ENCODE measurements at places on chromosomes 2 and 18.

DNA sequence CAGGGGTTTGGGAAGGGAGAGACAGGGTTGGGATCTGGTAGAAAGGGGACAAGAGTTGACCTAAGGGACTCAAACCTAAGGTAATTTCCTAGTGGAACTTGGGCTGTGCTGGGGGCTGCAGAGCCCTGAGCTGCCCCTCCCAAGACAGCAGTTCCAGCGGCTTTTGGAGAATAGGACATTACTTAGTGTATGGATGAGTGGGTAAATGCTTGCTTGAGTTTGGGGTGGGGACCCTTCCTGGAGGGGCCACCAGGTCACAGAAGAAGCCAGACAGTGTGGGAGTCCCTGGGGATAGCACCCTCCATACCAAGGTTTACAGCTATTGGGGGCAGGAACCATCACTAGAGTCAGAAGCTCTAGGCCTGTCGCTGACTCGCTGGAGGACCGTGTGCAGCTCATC lies 111.5 kb downstream of the CAPN13 start:
- no peak for DNase-seq

DNA sequence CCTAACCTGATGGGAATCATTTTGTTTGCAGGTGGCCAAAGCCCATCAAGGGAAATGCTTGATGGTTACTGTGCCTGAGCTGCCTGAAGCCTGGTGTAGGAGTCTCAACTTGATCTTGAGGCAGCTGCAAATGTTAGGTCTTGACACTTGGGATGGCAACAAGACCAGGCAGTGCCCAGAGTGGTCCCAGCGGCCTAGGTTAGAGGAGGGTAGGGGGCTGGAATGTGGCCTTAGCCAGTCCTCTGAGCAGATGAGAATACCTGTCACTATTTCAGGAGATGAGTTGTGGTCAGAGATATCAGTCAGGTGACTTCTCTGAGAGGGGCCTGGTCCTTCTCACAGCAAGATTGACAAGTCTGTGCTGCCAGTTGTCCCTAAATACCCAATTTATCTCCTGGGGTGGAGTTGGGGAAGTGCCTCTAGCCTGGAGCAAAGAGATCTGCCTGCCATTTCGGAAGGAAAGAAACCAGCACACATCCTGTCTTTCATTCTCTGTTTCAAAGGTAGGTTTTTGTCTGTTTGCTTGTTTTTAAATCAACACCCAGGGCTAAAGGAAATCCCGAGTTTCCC lies 13.4 kb downstream of the SPTBN1 start:
- DNase-seq, result no peak

GRCh38 chr2:7691961-7692656 lies 774.9 kb downstream of the RNF144A start:
- DNase-seq, result no peak

GRCh38 chr2:235551965-235552364 lies 58.1 kb downstream of the AGAP1 start:
- no peak for DNase-seq

GRCh38 chr2:31446848-31447247 lies 32.3 kb upstream of the XDH start:
- DNase-seq, result no peak

- no peak for DNase-seq
Measured at GRCh38 chr2:207854484-207855440, 85.1 kb upstream of the FZD5 start.

- DNase-seq, result no peak
Measured at GRCh38 chr2:22854588-22854987, 530.4 kb upstream of the KLHL29 start.

GRCh38 chr18:76494231-76495005 lies 624 bp downstream of the ZNF516 start:
- DNase-seq, result peak; percentile 21

DNA sequence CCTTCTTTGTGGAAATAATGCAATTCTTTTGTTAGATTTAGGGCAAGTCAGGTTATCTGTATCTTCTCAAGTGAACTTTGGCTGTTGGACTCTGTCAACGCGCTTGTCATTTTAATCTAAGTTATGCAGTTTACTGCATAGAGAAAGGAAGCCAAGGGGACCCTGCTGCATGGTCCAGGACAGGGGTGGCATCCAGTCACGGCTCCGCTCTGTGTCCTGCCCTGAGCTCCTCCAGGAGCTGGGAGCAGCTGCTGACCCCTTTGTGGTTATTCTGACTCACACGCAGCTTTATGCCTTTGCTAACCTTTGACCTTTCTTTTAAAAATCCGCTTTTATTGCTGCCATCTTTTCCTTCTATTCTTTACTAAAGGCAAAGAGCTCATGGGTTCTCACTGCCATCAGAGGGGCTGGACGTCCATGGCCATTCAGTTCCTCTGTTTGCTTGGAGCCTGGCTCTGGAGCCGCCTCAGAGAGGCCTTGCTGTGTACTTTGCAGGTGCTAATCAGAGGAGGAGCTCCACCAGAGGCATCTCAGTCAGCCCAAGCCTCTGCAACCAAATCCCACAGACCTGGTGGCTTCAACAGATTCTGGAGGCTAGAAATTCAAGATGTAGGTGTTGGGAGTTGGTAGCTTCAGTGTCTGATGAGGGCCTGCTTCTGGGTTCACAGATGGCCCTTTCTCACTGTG lies 39.3 kb downstream of the SNTG2 start:
- DNase-seq, result no peak

DNA sequence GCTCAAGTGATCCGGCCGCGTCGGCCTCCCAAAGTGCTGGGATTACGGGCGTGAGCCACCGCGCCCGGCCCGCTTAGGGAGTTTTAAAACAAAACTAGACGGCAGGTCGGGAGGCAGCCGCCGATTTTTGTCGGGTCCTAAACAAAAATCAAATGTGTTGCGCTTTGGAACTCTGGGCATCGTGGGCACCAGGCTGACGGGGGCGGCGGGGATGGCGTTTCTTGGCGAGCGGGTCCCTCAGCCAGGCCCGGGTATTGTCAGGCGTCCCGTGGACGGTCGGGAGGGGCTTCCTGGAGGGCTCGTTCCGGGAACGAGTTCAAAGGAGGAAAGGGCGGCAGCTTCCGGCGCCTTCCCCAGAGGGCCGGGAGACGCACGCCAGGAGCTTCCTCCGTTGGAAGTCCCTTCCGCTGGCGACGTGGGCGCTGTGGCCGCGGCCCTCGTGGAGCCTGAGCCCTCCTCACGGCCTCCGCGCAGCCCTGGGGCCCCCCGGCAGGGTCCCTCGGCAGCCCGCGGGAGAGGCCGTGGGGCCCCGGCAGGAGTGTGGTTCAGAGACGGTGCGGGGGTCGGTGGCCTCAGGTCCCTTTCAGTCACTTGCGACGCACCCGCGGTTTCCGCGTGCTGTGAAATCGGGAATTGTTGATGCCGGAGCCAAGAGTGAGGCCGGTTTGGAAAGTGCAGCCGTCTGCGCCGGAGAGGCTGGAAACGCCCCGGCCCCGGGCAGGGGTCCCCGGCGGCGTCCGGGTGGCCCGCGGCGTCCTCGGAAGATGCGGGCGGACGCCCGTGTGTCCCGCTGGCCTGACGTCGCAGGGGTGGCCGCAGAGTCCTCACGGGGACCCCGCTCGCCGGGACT lies 59.3 kb downstream of the EMILIN2 start:
- DNase-seq, result no peak

DNA sequence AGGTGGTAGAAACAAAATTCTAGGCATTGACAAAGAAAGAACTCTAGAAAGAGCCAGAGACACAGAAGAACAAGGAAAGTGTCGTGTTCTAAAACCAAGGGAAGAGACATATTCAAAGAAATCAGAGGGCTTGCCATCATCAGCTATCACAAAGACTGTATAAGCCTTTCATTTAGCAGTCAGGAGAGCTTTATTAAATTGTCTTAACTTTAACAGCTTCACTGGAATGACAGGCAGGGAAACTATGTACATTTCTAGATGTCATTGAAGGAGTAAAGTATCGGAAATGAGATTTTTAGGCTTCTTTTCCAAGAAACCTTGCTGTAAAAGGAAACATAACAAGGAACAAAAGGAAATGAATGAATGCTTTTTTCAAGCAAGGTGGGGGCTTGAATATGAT lies 15.8 kb downstream of the KYNU start:
- no peak for DNase-seq

DNA sequence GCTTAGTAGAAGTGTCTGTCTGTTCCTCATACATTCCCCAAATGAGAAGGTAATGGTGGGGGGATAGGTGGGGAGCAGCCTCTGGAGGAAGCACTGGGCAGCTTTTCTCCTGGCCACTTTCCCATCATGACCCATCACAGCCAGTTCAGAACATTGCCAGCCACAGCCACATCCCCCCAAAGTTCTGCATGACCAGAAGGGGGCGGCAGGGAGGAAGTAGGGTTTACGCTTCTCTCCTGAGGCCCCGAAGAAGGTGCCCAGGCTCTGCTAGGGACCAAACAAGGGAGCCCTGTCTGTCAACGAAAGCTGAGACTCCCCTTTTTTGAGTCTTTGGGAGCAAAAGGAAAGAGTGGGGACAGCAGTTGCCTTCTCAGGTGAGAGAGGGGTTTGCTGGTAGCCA lies 7.7 kb downstream of the IGFBP5 start:
- DNase-seq, result no peak

DNA sequence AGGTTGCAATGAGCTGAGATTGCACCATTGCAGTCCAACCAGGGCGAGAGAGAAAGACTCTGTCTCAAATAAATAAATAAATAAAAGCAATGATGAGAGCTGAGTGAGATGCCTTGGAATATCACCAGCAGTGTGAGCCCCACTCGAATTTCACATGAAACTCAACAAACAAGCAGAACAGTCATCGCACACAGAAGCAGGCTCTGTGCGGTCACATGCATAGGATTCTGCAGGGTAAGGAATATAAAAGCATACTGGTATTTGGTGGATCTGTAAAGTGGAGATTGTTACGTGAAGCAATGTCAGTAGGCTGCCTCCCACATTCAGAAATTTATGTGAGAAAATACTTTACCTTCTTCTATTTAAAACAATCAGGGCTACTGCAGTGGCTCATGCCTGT lies 18.0 kb upstream of the AP1S3 start:
- no peak for DNase-seq

DNA sequence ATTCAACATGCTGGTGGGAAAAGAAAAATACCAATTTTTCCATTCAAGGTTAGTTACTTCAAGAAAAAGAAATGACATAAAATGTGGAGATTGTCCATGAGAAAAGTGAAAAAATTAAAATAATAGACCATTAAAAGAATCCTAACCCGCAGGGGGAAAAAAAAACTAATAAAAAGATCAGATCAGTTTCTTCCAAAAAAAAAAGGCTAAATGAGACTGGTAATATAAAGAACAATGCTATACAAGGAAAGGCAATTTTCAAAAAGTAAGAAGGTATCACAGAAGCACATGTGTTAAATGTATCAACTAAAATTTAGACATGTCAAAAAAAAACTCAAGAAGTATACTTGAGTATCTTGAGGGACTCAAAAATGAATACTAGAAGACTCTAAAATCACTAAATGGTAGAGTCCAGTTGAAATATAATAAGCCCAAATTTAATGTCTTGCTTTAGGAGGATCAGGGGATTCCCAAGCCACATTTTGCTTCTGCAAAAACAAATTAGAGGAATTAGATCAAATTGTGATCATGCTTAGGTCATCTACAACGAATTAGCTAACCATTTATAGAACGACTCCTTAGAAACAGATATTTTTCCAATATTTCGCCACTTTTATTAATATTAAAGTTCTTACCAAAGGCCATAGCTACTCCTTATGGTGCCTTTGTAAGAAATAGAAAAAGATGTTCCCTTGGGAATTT lies 35.8 kb upstream of the GLS start:
- no peak for DNase-seq

DNA sequence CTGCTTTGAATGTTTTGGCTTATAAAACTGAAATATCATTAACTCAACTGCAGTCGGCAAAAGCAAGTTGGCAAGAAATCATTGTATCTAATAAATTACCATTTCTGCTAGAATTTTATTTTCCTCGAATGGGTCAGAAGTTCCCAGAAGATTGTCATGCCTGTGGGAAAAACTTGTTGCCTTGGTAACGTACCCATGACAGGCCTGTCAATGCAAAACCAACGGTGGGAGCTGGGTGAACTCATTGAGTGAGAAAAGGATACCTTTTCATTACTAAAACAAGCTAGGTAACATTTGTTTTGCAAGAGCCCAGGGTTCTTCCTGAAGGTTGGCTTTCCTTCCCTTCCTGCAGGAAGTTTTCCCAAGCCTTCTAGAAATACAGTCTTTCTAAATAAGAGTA lies 9.5 kb downstream of the PLB1 start:
- no peak for DNase-seq

DNA sequence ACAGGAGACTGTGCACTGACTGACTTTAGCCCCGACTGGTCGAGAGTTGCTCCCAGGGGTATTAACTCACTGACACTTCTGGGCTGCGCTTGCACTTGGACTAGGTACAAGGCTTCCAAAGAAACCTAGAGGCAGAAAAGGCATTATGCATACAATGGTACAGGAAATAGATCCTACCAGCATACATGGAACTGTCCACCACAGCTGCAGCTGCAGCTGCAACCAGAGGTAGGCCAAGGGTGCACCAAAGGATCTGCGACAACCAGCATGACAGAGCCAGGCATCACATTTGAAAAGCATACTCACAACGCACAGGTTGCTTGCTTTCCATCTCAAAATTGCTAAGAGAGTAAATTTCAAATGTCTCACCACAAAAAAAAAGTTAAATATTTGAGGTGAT lies 22.6 kb upstream of the PGAP1 start:
- DNase-seq, result no peak

- no peak for DNase-seq
Measured at GRCh38 chr2:175742367-175742766, 259.7 kb downstream of the LNPK start.

- DNase-seq, result no peak
Measured at GRCh38 chr2:98775146-98775986, 44.4 kb upstream of the MGAT4A start.

DNA sequence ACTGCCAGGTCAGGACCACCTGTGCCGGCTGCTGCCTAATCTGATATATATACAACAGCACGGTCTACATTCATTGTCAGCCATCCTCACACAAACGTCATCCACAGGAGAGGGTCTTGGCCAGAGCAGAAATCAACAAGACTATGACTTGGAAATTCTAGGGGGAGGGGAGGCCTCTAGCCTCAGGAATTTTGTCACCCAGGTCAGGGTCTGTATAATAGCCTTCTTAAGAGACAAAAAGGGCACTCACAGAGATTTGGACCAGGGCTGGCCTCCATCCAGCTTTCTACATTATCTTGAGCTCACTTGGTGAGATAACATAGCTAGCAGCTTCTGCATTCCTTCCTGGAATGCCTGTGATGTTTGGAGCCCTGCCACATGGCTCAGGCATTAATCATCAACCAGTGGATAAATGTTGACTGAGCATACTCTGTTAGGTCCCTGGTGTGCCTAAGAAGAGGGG lies 50.4 kb upstream of the CTIF start:
- DNase-seq, result no peak

- no peak for DNase-seq
Measured at GRCh38 chr2:193837111-193837738, 1642.5 kb upstream of the TMEFF2 start.

Data from NCI-H1417 treated with DMSO at 0.1 percent for 48 hours (cell line).